ENCODE measurements at places on chromosomes 12 and 14.

DNA sequence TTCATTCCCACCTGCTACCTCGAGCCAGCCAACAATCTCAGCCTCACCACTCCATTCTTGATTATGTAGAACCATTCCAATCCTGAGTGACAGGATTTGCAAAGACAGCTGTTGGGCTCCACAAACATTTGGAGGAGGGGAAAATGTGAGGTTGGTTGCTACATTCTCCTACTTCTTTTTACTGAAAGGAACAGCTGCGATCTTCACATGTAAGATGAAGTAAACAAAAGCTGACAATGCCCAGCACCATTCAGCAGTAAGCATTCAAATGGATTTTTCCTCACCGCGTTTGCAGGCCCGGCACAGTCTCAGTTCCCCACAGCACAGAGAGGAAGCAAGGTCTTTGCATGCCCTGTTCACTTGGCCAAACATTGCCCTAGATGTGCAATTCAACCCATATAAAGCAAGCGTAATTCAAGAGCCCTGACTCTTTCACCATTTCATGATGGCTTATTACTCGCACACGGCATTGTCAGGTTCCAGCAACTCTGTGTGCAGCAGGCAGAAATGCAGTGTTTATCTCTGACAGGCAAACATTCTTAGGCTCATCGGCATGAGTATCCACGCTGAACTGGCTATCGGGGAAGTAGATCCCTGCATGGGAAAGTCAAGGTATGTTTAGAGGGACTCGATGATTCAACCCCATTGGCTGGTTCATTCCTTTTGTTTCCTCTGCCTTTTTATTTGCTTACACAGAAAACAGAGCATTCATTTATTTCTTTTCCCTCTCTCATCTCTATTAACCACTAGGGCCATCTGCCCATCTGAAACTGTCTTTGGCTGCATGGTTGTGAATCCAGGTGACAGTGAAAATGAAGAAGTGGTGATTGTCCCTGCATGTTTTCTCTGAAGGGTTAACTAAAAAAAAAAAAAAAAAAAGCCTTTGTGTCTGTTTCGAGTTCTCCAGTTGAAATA lies 236.1 kb upstream of the PLEKHG7 start:
- DNase-seq, result no peak

DNA sequence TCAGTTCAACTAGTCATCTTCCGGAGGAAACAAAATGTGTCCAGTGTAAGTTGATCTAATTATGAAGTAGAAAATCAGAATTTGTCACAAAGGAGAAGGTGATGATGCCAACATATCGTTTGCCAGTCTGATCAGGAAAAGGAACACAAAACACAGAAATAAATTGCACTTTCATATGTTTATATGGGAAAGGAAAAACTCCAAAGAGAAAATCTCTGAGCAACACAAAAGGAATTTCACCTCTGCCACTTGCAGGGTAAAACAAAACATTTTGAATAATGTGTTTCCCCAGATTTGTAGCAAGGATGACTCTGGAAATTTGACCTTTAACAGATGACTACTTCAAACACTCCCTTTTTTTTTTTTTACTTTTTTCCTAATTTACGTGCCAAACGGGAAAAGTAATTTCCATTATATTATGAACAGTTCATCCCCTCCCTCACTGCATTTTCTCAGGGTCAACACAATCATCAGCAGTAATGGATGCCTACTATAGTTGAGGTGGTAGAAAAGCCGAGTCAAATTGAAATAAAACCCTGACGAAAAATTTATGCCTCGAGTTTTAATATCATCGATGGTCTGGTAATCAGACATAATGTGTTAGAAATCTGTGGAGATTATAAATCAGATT lies 25.6 kb downstream of the MGAT4C start:
- no peak for DNase-seq

DNA sequence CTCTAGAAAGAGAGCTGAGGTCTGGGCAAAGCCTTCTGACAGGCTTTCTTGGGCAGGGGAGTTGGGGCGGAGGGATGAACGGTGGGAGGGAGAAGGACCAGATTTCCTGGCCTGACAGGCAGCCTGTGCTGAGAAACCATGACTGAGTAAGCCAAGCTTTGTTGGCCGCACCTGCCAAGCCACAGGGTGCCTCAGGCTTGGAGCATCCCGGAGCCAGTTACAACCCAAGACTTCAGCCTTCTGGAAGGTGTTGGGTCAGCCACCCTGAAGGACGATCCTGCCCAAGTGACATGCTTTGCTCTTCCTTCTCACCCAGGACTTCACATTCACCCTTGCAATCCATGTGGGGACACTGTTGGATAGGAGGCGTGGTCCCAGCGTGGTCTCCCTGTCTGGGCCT lies 21.0 kb upstream of the AQP2 start:
- DNase-seq, result no peak

DNA sequence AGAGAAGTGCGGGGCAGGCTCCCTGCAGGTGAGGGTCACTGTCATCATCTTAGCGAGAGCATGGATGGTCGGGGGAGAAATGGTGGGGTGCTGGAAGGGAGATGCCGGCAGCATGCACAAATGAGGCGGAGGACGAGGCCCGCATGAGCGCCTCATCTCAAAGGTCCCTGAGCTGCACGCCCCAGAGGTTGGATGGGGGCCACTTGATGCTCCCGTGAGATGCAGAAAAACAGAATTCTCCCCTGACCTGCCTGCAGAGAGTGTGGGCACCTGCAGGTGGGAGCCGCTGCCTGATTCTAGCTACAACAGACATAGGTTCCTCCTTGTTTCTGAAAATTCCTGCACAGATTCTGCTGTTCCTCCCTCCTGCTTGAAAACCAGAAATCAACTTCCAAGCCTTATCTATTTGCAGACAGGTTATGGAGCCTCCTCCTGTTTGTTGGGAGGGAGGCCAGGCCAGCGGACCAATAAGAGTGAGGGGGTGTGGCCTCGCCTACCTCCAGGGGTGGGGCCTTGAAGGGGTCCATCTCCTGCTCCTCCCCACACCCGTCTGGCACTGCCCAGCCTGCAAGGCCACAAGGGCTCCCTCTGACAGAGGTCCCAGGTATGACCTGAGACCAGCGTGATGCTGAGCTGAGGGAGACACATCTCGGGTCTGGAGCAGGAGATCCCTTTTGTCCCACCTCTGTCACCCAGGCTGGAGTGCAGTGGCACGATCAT lies 67.2 kb downstream of the KDM2B start:
- DNase-seq, result peak; percentile 84

DNA sequence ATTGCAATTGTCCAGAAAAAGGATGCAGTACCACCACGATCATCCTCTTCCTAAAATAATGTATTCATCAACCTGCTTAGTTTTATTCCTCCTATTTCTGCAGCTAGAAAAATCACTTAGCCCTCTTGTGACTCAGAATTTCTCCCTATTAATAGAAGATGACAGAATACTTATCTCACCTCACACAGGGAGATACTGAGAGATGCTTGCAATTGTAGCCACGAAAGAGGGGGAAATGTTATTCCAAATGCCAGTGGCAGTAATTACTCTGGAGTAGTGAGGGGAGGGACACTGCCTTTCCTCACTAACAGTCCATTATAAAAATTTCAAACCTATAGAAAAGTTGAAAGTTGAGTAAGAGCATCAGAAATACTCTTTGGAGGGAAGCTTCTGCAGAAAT lies 11.8 kb upstream of the DUSP6 start:
- DNase-seq, result no peak

GRCh38 chr12:48925304-48926011 lies at the start of gene FKBP11:
Gene FKBP11 (minus strand): TSS chr12:48925492. CDS start chr12:48925428, 64 bp downstream.
- peak; percentile 80 for DNase-seq

GRCh38 chr12:116675339-116676107 lies 62.3 kb downstream of the SPRING1 start:
- no peak for DNase-seq

GRCh38 chr12:104586351-104586919 lies 129.7 kb downstream of the CHST11 start:
- no peak for DNase-seq

GRCh38 chr14:52840877-52841276 lies 49.5 kb upstream of the GNPNAT1 start:
- peak; percentile 12 for DNase-seq

GRCh38 chr14:105489542-105490266 lies 1.3 kb upstream of the TEDC1 start:
- DNase-seq, result peak; percentile 90

DNA sequence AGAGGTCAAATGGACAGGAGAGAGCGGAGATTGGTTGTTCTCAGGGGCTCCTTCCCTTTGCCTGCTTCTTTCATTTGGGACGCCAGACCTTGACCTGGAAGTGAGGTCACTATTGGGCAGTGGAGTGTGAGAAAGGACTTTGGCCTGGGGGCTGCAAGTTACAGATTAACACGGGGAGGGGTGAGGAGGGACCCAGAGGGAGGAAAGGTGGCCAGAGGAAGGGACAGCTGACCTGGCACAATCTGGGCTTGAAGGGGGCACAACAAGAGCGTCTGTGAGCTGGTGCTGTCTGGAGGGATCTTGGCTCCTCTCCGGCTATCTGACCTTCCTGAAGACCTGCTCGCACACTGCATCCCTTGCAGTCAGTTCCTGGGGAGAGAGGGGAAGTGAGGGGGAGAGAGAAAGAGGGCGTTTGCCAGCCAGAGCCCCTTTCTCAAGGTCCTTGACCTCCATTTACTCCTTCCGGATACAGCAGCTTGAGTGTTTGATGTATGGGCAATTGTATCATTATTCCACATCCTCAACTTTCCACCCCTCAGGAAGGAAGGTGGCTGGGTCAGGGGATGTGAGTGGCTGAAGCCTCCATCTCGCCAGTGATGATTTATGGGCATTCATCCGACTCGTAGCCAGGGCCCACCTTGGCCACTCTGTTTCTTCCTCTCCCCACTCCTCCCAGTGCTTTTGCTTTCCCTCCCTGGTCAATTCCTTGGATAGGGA lies 4.7 kb downstream of the RBP5 start:
- no peak for DNase-seq

- DNase-seq, result no peak
Measured at GRCh38 chr14:56703947-56704346, 106.3 kb downstream of the OTX2 start.

GRCh38 chr14:92426237-92426636 lies 87.3 kb upstream of the RIN3 start:
- no peak for DNase-seq

DNA sequence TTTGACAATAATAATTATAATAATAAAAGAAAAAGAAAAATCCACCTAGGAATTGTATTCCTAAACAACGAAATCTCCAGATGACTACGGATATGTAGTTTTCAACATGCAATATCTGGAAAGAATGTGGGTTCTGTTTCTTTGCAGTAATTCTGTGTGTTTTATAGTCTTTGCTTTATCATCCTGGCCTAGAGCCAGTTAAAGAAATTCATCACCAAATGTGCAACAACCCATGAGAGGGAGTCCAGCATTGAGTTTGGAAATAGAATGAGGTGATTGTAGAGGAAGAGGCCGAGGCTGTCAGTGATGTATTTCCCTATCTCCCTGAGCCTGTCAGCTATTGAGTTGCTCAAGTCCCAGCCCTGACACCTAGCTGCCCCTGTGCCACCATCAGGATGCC lies 200.5 kb upstream of the DCN start:
- no peak for DNase-seq

DNA sequence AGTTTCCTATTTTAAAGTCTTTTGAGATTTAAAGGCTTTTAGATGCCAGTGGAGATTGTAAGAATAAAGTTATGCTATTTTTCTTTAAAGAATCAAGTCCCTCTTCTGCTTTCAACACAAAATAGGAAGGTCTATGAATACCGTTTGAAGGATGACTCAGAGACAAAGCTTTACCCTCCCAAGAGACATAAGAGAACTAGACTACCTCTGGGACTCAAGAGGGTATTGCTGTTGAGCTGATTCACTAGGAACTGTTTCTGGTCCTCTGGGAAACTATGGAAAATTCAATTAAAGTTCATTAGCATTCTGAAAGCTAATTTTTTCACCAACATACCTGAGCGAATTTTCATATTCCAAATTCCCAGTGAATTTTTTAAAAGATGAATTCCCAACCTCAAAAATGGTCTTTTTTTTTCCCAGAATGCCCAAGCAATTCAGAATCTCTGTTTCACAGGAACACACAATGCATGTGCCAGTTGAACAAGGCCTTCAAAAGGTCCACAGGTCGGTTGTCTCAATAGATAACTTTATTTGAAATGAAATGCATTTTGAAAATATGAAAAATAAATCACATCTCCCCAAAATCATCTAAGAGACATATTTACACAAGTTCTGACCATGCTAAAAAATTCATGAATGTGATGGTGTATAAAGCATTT lies 6.5 kb downstream of the PHLDA1 start:
- no peak for DNase-seq

- no peak for DNase-seq
Measured at GRCh38 chr12:24899503-24900075, 49.3 kb downstream of the BCAT1 start.

GRCh38 chr12:2895511-2895910 lies 4.8 kb downstream of the TULP3 start:
- no peak for DNase-seq

DNA sequence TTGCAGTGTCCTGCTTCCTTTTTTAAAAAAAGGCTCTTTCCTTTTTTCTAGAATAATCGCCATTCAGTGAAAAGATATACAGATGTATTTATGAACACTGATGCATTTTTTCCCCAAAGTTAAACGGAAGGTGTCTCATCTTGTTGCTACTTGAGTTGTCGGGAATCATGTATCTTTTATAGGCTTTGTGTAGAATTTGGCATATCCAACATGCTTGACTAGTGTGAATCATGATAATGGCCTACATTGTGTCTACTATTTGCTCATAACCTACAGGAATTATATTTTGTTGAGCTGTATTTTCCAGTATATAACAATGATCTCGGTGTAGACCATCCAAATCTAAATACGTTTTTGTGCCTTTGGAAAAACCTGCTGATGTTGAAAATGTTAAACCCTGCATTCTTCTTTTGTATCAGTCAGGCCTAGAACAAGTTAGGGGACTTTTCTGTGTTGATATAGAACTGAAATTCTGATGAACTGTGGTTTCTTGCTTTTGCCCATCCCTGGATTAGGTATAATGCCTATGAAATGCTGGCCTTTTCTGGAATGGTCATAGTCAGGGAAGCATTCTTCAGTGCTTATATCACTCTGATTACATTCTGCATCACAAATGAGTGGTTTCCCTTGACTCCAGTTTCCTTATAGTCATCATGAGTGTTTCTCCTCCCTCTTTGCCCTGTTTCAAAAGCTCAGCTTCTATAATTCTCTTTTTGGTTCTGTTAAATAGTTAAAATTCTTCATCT lies 10.8 kb downstream of the BMAL2 start:
- DNase-seq, result no peak

GRCh38 chr12:111122458-111122878 lies 202.1 kb upstream of the MYL2 start:
- DNase-seq, result no peak

DNA sequence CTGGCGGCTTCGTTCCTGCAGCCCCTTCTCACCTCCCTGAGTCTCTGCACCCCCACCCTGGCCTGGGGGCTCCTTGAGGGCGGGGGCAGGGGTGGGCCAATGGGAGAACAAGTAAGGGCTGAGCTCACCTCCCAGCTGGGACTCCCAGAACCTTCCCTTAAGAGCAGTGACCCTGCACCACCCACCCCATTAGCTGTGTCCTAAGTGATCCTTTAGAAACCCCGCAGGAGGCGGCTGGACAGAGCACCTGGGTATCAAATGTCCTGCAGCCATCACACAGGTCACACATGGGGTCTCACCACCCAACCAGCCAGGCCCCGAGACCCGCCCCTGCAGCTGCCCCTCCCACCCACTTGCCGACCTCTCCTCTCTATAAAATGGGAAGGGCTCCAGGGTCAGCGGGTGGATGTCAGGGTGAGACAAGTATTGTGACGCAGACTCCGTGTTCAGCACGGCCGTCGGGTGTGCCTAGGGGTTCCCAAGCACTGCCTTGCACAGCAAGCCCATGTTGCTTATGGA lies 151.2 kb upstream of the C14orf180 start:
- no peak for DNase-seq
